ENCODE measurements at places on chromosomes 5 and 9.

- DNase-seq, result no peak
Measured at GRCh38 chr9:10678790-10679189, 66.0 kb upstream of the PTPRD start.

GRCh38 chr5:9564752-9565151, 18.9 kb upstream of the SEMA5A start:
- DNase-seq, result no peak

DNA sequence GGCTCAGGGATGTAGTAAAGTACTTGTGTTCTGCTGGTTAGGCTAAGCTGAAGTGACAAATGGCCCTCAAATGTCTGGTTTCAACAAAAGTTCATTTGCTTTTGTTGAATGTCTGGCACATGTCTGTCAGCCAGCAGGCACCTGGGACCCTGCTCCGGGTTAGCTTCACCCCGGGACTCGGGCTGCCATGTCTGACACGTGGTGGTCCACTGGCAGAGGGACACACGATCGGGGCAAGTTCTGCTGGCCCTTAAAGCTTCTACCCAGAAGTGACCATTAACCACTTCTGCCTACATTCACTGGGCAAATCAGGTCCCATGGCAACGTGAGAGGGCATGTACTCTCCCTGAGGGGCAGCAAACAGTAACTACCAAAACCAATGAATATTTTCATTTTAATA, 23.8 kb downstream of the POLR1E start:
- DNase-seq, result no peak

GRCh38 chr9:129513282-129513681, 107.6 kb downstream of the C9orf50 start:
- DNase-seq, result no peak

DNA sequence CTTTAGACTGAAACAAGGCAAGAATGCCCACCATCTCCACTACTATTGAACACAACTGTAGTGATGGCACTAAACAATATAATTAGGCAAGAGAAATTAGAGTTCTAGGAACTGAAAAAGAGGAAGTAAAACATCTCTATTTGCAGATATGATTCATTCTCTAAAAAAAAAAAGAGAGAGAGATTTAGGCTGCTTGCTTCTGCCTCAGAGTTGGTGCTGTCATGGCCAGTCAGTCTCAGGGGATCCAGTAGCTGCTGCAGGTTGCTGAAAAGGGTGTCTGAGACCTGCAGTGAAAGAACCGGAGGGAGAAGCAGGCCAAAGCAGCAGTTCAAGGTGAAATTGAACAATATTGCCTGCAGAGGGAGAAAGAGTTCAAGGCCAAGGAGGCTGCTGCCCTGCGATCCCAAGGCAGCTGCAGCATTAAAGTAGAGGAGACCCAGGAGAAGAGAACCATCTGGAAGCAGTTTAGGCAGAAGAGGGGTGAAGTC, 72.5 kb downstream of the AP3B1 start:
- no peak for DNase-seq

- DNase-seq, result no peak
Measured at GRCh38 chr9:108673386-108673785, 182.4 kb downstream of the ACTL7B start.

DNA sequence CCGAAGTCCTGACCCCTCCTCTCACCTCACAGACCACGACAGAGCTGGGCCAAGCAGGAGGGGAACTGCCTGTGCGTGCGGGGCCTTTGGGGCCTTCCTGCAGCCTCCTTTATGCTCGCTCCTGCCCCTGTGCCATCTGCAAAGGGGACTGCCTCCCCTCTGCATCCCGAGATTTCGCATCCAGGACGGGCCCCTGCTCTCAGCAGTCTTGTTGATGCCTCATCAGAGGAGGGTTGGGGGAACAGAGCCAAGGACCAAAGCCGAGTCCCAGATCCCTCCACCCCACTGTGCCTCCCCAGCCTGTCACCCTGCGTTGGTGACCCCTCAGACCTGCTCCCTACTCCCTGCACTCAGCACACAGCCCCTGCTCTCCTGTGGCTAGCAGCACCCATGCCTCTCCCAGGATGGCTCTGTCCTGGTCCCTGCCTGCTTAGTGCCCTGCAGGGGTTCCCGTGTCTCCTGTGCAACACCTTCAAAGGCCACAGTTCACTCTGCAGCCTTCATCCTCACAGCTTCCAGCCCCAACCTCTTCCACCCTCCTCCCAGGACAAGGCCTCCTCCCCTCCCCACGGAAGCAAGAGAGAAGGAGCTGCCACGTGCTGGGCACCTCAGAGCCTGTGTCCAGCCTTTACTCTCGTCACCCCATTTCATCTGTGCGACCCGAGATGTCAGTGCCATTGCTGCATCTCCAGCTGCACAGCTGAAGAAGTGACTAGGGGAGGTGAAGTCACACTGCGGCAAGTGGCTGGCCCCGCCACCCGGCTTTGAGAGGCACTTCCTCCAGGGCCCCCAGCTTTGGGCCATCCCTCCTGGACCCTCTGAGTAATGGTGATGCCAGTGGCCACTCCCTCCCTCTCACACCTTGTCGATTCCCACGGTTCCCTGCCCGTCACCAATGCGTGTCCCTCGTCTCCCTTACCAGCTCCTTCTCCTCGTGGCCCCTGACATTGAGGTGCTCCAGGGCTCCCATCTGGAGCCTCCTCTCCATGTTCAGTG, 62.6 kb upstream of the LRRTM2 start:
- no peak for DNase-seq

DNA sequence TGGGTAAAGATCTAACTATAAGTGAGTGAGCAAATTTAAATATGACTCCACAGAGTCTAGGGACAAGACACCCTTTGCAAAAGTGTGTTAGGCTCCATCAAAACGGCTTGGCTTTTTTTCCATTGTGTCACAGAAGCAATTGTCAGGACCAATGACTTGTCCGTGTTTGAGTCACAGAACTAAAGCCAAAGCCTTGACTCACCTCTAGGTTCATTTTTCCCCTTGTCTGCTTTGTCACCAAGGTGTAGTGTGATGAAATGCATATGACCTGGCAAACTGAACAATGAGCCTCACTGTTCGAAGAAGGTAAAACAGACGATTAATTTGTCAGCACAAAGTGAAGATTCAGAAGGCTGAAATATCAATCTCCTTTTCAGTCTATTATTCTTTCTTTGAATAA, 331.0 kb downstream of the GLIS3 start:
- no peak for DNase-seq

GRCh38 chr9:3514786-3515185, 11.0 kb downstream of the RFX3 start:
- no peak for DNase-seq

DNA sequence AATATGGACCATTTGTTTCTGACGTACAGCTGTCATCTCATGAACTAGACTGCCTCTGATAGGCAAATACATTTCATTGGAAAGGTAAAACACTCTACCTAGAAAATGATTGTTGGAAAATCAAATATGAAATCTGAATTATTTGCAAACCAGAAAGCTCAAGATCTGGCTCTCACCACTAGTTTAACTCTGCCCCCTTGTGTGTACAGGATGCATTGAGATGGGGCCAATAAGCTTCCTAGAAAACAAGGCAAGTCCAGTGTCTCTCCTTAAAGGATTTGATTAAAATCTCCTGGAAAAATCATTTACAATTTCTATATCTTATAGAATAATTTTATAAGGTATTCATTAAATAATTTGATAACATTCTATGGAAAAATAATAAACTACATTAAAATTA, 311.9 kb upstream of the ANKH start:
- DNase-seq, result no peak

DNA sequence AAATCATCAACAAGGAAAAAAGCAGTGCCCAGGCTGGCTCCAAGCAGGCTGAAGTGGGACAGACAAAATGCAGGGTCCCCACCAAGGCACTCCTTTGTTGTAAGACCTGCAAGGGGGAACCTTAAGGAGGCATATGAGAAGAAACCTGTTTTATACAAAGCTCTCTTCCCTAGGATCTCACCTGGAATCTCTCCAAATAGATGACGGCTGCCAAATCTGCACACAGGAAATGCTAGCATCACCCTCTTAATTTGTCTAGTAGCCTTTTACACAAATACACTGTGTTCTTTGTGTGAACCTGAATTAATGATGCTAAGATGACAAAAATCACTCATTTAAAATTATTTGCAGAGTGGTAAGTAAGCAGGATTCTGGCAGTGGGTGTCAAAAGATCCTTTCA, 280.2 kb downstream of the SPOCK1 start:
- no peak for DNase-seq

DNA sequence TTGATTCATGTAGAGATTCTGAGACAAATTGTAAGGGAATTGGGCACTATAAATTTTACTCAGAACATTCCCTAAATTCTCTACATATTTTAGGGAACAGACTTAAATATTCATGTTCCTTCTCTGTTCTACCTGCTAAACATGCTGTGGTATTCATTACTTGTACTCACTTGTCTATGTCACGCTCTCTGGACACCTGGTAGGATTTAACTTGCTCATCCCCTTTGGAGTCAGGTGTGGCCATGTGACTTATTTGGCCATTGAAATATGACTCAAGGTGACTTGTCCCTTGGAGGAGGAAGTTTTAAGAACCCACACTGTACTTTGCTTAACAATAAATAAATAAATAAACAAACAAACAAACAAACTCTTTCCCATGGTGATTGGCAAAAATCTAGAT, 2258.8 kb upstream of the WWC1 start:
- no peak for DNase-seq

DNA sequence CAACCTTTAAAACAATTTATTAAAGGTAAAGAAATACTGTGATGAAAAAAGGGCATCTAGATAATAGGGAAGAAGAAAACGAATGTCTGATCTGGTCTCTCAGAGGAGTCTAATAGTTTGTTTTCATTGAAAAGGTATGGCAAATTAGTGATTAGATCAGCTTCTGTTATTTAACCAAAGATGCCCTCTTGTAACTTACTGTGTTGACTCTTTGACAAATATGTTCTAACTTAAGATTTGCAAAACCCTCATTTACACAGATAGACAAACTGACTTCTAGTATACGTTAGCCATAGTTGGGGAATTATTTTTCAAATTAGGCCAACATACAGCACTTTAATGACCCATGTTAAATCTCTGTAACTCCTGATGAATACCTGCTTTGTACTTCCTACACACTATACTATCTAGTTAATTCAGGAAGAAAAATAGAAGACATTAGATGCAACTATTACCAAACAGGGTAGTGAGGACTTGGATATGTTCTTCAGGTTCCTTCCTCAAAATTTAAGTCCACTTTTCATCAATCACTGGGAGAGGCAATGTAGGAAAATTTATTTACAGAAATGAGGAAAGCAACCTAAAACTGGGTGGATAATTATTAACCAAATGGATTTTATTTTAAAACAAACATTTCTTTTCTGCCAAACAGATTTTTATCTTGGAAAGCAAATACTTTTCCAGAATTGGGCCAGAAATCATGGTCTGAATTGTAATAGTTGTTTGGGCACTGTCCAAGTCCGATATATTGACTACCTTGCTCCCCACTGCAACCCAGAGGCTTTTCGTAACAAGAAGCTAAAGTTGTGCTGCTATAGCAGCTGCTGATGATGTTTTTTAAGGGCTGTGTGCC, 66.4 kb upstream of the PPP2R2B start:
- no peak for DNase-seq

DNA sequence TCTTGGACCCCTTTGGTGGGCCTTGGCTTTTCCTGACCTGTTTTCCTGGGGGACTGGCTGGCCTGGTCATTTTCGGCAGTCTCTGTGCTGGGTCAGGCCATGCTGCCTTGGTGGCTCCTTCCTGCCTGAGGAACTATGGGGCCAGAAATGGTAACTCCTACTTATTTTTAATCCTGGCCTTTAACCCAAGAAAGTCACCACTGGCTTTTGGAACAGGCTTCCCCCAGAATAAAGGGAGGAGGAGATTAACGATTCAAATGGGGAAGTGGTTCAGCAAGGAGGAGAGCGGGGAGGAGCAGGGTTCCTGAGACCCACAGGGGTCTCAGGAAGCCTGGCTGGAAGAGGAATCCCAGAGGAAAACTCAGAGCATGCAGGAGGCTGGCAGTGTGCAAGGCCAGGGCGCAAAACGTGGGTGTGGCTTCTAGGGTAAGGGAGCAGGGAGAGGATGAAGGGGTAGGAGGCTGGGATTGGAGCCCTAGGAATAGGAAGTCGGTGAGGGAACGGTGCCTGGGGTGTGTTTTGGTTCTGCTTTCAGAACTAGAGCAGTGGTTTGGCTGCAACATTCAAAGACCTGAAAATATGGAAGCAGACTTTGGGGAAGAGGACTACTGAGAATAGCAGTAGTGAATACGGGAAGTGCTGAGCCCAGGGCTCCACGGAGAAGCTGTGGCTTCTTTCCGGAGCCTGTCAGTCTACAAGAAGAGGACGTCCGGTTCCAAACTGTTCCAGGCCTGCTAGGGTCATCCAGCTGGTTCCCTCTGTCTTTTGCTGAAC, 271.1 kb upstream of the KLF4 start:
- DNase-seq, result no peak

GRCh38 chr9:100485196-100485595, 12.2 kb downstream of the TMEFF1 start:
- DNase-seq, result no peak

GRCh38 chr9:130556396-130557076, 22.8 kb upstream of the FUBP3 start:
- no peak for DNase-seq

DNA sequence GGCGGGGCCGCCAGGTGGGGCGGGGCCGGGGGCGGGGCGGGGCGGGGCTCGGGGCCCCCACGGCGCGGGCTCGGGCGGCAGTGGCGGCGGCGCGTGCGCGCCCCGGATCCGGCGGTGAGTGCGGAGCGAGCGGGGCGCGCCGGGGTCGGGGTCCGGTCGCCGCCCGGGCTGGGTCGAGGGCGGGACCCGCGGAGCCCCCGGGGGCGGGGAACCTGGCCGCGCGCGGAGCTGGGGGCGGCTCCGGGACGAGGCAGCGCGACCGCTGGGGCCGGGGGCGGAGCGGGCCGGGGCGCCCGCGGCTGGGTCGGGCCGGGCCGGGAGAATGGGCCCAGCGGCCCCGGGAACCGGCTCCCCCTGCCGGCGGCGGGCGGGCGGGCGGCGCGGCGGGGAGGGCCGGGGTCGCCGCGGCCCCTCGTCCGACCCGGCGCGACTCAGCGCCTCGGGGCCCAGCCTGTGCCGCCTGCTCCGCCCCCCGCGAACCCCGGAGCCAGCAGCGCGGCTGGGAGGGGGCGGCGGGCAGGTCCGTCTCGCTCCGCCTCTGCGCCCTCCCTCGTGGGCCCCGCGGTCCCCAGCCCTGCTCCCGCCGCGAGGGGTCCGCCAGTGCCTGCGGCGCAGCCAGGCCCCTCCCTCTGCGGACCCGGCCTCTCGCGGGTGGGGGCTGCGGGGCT, 3.1 kb downstream of the EGFL7 start:
- DNase-seq, result no peak

GRCh38 chr5:74953937-74954720, 87.9 kb upstream of the FAM169A start:
- no peak for DNase-seq

- no peak for DNase-seq
Measured at GRCh38 chr9:124625087-124625486, 117.9 kb upstream of the NR5A1 start.

- peak; percentile 96 for DNase-seq
Measured at GRCh38 chr9:128249908-128250838, 25.6 kb downstream of the GOLGA2 start.

- no peak for DNase-seq
Measured at GRCh38 chr9:26949637-26950069, 2.6 kb upstream of the PLAA start.

GRCh38 chr5:157026789-157027424, 32.0 kb downstream of the HAVCR1 start:
- no peak for DNase-seq

GRCh38 chr9:137040568-137040967, 5.4 kb downstream of the NPDC1 start:
- no peak for DNase-seq

Data from stimulated activated CD4-positive, alpha-beta T cell treated with anti-CD3 and anti-CD28 coated beads, Interleukin-4, amount 100 ng/mL, for 48 hours (primary cell).